ENCODE measurements at places on chromosomes 6 and 20.
A peak's percentile ranks its signal among the peaks of the same experiment; 100 is the strongest.

- DNase-seq = no peak
Observed at GRCh38 chr6:26183581-26184366, 96.5 kb downstream of the HFE start.

DNA sequence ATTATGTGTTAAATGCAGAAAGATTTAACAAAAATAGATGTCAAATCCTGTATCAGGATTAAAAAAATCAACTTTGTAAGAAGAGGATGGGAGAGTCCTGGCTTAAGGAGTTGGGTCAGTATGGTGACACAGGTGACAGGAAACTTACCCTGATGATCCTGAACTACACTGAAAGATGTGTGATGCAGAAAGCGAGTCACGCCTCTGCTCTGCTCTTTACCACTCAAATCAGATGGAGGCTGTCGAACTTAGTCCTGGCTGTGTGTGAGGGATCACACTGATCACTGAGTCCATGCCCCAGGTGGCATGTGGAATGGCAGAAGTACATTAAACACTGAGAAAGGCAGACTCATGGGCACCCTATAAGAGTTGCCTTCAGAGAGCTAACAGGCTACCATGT, 92.9 kb downstream of the GJA10 start:
- no peak for DNase-seq

GRCh38 chr20:20780127-20780824, 67.8 kb upstream of the RALGAPA2 start:
- no peak for DNase-seq

- DNase-seq = no peak
Observed at GRCh38 chr6:21350926-21351325, 242.6 kb upstream of the SOX4 start.

GRCh38 chr6:129890701-129891100, 29.6 kb upstream of the TMEM244 start:
- no peak for DNase-seq

DNA sequence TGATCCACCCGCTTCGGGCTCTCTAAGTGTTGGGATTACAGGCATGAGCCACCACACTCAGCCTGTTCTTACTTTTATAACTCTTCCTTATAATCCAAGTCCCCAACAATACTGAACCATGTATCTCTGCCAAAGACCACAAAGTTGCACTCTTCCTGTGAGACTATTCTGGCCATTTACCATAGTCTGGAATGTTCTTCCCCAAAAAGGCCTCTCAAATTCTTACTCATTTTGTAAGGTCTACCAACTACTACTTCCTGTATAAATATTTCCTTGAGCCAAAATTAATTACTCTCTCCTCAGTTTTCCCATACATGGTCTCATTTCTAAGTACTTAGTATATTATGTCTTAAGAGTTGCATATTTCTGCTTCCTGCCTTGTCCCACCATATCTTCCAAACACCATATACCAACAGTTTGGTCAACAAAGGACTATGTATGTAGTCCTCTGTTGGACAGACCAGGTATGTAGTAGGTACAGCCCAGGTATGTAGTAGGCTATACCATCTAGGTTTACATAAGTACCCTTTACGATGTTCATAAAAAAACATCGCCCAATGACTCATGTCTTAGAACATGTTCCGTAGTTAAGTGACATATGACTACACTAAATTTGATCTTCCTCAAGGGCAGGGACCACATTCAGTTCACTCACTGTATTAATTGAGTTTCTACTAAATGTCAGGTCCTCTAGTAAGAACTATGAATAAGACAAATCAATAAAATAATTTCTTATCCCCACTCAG, 22.0 kb downstream of the RANBP9 start:
- no peak for DNase-seq

GRCh38 chr6:118580585-118581419, 32.7 kb downstream of the PLN start:
- DNase-seq = no peak

DNA sequence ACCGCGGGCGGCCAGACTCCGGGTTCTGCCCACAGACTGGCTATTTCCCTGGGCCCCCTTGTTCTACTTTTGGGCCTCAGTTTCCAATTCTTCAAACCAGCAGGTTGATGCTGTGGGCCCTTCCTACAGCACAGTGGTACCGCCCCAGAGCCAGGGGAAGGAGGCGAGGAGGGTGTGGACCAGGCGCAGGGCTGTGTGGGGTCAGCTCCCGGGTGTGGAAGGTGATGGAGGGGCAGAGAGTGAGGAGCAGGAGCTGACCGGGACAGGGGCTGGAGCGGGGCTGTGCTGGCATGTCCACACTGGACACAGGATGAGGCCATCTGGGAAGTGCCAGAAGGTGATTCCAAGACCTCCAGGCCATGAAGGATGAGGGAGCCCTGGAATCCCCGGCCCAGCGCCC, 35.2 kb upstream of the CHRNA4 start:
- DNase-seq = no peak

- DNase-seq = no peak
Observed at GRCh38 chr6:39822846-39823815, 31.0 kb downstream of the DAAM2 start.

DNA sequence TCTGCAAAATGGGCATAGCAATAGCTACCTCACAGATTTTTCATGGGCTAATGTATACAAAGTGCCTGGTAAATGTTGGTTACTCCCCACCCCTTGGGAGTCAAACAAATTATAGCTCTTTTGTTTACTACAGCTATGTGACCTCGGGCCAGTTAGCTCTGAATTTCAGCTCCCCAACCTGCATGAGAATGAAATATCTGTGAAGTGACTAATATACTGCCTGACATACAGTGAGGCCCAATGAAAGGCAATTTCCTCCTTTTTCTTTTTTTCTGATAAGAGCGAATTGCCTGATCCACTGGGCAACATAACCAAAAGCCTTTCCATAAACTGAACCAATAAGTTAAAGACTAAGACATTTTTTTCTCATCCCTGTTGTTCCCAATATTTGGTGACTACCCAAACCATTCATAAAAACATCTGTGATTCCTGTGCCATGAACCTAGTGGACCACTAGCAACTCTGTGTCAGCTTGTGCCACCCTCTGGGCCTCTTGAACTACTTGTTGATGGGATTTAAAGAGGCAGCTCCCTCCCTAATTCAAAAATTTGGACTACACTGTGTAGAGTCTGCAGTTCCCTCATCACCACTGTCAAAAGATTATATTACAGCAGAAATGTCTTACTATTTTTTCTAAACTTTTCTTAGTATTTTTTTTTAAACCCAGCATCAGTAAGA, 91.9 kb upstream of the TMEM30A start:
- no peak for DNase-seq

DNA sequence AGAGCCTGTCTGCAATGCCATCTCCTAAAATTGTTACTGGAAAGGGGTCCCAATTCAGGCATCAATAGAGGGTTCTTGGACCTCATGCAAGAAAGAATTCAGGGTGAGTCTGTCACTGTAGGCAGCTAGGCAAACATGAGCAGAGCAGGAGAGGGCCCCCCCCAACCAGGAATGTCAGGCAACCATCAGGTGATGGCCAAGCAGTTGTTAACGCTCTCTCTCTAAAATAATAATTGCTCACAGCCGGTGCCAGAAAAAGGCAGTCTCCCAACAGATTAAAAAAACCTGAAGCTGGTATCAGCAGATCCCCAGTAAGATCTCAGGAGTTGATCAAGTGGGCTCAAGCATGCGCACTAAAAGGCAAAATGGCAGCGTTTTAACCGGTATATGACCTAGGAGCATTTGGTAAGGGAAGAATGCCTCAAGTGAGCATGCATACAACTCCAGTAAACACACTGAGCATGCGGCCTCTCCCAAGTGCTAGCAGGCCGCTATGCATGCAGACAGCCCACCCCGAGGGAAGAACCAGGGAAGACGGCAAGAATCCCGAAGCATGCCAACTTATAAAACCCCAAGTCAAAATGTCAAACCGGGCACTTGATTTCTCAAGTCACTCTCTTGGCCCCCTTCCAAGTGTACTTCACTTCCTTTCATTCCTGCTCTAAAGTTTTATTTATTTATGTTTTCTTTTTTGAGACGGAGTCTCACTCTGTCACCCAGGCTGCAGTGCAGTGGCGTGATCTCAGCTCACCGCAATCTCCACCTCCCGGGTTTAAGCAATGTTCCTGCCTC, 44.0 kb upstream of the RNGTT start:
- no peak for DNase-seq

- DNase-seq = no peak
Observed at GRCh38 chr6:119158057-119158848, 79.8 kb upstream of the FAM184A start.

- DNase-seq = no peak
Observed at GRCh38 chr20:21874127-21874526, 168.7 kb downstream of the PAX1 start.

DNA sequence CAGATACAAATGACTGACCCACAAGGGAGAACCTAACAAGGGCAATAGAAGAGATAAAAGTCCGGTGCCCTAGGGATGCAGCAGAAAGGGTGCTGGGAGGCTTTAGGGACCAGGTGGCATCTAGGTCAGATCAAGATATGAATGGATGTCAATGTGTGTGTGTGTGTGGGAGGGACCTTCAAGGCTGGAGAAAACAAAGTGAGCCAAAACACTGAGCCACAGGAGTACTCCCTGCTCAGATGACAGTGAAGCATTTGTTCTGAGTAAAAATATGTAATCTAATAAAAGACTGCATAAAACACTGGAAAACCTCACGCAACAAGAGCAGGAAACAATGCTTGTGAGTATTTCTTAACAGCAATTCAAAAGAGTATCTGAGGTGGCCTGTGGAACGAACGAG, 28.2 kb downstream of the ZNF337 start:
- no peak for DNase-seq

DNA sequence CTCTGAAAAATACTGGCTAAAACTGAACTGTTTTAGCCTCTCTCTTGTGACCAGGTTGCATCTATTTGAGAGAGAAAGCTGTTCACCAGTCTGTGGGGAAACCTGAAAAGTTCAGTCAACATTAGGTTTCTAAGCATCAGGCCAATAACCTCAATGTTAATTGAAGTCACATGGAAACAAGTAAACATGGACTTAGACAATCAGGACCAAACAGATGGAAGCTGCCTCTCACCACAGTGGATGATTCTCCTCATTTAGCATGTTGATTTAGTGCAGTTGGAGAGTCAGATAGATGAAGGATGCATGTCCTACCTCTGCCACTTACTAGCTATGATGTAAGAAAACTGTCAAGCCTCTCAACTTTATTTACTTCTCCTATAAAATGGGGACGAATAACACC, 18.2 kb downstream of the SCGN start:
- no peak for DNase-seq

GRCh38 chr6:119110601-119111548, 32.4 kb upstream of the FAM184A start:
- peak; percentile 30 for DNase-seq

DNA sequence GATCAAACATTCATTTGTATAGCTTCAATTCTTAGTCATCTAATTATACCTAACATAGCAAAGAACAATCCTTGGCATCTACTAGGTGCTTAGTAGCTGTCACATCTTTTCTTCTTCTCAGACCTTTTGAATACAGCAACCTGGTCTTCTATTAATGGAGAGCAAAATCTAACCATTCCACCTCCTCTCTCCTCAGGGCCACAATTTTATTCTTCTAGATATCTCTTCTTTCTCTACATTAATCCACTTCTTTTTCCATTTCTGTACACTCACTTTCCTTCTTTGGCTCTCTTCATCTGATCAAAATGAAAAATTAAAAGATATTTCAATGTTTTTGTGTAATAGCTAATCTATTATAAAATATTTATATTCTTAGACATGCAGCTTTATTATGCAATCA, 9.0 kb upstream of the HLA-DOA start:
- DNase-seq = no peak

DNA sequence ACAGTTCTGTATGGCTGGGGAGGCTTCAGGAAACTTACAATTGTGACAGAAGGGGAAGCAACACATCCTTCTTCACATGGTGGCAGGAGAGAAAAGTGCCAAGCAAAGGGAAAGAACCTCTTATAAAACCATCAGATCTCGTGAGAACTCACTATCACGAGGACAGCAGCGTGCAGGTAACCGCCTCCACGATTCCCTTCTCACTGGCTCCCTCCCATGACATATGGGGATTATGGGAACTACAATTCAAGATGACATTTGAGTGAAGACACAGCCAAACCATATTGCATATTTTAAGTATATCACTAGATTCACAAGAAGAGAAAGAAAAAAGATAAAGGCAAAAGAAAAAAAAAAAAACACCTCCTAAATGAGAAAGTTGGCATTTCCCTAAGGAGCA, 431.9 kb upstream of the RGS17 start:
- no peak for DNase-seq

GRCh38 chr6:53541900-53542299, 3.0 kb downstream of the GCLC start:
- no peak for DNase-seq

DNA sequence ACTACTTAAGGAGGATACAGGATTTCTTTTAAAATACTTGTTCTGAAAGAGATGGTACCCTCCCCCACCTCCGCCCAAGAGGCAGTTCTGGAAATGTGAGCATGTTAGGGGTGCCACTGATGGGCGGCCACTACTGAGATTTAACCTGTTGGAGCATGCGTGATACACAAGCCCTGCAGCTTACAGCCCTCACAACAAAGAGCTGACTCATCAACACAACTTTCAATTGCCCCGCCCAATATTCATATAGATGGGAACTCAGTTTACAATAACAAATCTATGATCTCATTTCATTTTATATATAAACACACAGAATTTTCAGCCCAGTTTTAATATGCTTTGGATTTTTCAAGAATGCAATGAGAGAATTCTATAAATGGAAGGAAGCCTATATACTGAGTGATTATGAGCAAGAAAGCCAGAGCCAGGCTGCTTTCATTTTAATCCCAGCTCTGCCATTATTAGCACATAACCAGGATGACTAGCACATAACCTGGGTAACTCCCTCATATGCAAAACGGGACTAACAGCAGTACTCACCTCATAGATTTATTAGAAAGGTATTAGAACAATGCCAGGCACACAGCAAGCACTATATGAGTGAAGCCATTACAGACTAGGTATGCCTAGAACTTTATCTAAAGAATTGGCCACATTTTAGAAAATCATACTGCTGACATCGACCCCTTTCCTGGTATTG, 45.6 kb upstream of the IPCEF1 start:
- no peak for DNase-seq

GRCh38 chr20:8118039-8118438, 14.0 kb upstream of the PLCB1 start:
- DNase-seq = no peak

DNA sequence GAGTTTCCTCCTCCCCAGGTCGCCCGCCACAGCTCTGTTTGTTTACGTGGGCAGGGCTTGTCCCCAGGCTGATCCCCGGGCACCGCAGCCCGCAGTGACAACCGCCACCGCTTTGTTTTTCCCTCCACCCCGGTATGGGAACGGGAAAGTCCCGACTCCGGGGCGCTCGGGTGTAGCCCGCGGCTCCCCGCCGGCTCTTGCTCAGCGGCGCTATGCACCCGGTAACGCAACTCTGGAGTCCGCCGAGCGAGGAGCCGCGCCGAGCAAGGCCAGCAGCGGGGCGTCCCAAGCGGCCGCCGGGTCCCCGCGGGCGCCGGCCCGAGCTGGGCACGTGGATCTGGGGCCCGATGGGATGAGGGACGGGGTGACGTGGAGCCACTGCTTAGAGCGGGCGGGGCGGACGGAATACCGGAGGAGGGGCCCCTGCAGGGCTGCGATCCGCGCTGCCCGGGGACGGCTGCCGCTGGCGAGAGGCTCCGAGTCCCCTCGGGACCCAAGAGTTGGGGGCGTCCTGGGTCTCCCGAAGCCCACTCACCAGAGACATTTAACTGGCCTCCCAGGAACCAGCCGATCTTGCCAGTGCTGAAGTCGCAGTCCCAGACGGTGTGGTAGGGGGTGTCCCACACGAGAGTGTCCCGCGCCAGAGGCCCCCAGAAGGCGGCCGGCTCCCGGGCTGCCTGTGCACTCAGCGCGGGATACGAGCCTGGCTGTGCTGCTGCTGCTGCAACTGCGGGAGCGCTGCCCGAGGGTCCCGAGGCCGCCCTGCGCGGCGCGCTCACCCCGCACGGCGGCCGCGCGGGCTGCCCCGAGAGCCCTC, 497 bp downstream of the ACSS1 start:
- peak; percentile 76 for DNase-seq
